ENCODE measurements at places on chromosomes 12 and 14.

DNA sequence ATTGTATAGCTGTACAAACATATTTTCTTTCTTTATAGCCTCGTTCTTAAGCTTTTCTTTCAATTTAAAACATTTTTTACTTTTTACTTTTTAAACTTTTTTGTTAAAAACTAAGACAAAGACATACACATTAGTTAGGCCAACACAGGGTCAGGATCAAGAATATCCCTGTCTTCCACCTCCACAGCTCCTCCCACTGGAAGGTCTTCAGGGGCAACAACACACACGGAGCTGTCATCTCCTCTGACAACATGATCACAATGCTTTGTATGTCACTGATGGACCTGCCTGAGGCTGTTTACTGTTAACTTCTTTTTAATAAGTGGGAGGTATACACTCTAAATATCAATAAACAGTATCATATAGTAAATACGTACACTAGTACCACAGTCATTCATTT lies 191.3 kb downstream of the SYT10 start:
- no peak for DNase-seq

DNA sequence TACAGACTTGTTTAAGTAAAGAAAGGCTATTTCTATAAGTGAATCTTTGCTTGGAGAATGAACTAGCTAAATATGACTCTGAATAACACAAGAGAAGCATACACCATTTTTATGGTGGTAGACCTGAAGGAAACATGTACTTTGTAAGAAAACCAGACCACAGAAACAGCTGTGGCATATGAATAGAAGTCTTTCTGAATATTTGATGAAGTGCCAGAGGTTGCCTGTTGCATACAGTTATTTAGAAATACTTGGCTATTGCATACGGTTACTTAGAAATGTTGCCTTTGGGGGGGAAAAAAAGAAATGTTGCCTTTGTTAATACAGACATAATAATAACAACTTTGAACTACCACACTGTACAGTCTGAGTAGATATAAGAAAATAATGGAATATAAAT lies 16.8 kb upstream of the LEMD3 start:
- peak; percentile 78 for DNase-seq

GRCh38 chr12:77324416-77324762 lies 259.0 kb upstream of the E2F7 start:
- DNase-seq, result no peak

DNA sequence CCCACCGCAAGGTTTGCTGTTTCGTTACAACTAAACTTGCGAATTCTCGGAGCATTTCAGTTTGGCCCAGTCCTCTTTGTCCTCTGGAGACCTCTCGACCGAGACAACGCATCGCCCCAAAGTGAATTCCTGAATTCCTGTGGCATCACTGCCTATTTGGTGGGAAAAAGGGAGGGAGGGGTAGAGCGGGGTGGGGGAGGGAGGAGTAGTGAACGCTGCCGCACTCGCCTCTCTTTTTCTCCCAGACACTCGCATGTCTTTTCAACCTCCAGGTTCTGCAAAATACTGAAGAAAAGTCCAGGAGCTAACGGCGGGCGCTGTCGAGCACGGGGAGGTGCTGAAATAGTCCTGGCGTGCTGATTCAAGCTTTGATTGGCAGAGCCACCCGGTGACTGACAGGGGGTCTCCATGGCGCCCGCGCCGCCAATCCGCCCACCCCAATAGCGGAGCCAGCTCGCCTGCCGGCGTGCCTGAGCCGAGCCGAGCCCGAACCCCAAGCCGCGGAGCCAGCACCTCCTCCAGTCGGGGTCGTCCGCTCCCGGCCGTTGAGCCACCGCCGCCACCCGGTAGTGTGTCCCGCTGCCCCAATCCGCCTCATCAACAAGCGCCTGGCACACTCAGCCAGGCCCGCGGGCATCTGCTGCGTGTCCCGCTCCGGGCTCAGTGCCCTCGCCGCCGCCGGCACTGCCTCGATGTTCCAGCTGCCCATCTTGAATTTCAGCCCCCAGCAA lies at the start of gene SIX6:
SIX6 (plus strand) TSS at position 440 of the 731 bp plus-strand sequence; CDS start at position 693, 253 bp downstream.
- DNase-seq, result peak; percentile 68

DNA sequence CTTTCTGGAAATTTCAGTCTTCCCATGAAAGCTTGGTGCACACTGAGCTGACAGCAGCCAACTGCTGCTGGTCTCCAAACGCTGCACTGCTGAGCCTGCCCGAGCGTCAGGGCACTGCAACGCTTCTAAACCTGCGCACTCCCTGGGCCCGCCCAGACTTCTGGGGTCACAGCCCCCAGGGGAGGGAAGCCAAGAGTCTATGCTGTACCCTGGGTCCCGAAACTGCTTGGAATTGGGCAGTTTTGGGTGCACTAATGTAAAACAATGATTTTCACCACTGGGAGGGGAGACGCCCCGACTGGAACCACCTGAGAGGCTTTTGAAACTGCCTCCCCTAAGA lies 32.0 kb downstream of the CCDC92 start:
- DNase-seq, result no peak

- no peak for DNase-seq
These were observed 29.1 kb downstream of the GABARAPL1 start for GRCh38 chr12:10241727-10242126.

DNA sequence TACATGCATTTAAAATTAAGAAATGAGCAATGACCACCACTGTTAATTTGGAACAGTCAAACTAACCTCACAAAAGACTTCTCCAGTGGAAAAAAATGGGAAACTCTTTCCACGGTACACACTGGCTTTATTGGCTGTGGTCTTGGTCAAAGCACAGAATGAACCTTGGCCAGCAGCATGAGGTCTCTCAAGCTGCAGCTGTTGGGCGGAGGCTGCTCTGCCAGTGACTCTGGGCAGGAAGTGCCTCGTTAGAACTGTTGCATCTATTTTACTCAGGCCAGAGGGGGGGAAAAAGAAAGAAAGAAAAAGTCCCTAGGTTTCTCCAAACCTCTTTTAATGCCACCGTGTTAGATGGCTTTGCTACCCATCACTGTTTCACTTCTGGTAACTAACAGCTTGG lies 279.8 kb upstream of the DIO2 start:
- peak; percentile 93 for DNase-seq

- no peak for DNase-seq
These were observed 3.1 kb upstream of the CCDC88C start for GRCh38 chr14:91420686-91421085.

DNA sequence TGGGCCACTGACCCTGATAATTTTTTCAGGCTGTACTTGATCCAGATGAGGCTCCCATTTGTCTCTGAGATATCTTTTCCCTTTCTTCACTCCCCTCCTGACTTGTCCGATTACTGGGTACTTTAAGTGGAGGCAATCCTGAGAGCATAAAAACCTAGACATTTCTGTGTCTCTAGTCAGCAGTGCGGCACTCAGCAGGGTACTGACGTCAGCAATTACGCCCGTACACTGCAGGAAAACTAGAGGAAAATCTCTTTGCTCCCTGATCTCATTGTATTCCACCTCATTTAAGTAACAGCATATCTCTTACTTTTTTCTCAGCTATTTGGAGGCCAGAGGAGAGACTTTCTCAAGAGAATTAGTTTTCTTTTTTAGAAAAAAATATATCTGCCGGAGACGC lies 315.5 kb upstream of the OR4E1 start:
- DNase-seq, result no peak

DNA sequence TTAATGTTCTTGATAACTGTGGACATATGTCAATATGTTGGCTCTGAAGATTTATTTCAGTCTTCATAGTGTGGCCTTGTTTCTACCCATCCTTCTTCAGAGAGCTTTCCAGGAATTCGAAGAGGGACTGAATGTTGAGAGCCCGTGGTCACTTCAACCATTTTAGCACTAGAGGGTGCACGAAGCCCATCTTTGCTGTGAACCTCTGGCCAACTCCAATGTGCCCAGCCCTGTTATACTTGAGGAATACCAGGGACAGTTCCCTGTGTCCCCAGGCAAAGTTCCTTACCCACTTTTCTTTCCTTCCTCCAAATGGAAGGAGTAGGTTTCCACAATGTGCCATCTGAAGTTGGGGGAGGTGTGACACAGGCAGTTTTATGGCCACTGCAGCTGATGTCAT lies 603.5 kb downstream of the RPL10L start:
- DNase-seq, result peak; percentile 9

DNA sequence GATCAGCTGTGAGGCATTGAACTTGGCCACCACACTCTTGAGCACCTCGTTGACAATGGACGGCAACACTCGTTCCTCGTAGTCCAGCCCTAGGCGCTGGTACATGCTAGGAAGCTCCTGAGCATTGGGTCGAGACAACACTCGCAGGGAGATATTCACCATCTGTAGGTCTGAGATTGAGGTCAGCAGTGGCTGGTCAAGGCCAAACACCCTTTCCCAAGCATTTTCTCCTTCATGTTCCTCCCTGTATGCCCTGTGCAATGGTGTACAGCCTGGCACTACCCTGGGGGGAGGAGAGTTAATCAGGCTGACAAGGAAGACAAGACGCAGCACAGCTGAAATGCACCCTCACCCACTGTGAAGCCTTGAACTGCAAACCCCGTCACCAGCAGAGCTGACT lies 2.0 kb downstream of the PHB2 start:
- no peak for DNase-seq

DNA sequence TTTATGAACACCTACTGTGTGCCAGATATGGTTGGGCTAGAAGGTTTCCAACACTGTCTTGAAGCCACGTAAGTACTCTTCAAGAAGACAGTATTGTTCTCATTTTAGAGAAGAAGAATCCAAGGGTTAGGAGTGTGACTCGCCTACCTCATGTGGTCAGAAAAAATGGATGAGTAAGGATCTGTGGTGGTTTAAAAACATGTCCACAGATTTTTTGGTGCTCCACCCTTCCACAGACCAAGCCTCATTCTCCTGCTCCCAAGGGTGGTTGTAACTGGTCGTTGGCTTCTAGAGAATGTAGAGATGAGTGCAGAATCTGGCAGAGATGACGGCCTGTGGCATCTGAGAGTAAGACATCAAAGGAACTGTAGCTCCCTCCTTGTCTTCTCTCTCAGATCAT lies 30.3 kb upstream of the TTC7B start:
- peak; percentile 90 for DNase-seq

GRCh38 chr12:88784166-88784565 lies 203.9 kb upstream of the KITLG start:
- no peak for DNase-seq

DNA sequence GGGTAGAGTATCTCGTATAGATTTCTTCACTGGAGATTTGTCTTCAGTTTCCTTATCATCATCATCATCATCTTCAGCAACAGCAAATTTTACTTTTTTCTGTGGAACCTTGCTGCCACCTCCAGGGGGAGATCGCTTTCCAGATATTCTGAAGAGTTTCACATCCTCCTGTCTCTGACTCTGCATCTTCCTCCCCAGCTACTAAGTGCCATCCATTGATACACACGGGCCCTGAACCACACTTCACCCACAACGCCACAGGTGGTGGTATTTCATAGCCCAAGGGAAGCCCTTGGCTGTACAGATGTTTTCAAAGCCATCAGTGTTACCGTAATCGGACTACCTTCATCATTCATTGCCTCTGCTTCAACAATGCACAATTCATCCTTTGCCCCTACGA lies 82.2 kb downstream of the PPP2R5C start:
- no peak for DNase-seq

DNA sequence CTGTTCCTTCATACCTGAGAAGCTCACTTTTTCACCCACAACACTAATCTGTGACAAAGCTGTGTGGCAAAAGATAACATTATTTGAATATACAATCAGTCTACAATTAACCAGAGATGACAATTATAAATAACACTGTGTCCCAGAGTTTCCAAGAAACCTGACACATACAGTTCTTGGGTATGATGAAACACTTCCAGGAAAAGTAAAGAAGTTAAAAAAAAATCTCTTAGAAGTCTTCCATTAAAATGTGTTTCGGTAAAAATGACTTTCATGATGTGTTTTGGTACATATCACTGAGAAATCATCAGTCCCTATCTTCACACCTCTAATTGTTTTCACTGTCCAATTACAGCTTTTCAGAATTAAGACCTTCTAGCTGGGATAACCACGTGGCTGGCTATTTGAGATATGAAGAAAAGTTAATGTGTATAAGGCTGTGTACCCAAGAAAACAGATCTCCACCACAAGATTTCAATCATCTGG lies 390.2 kb downstream of the SOX5 start:
- no peak for DNase-seq

DNA sequence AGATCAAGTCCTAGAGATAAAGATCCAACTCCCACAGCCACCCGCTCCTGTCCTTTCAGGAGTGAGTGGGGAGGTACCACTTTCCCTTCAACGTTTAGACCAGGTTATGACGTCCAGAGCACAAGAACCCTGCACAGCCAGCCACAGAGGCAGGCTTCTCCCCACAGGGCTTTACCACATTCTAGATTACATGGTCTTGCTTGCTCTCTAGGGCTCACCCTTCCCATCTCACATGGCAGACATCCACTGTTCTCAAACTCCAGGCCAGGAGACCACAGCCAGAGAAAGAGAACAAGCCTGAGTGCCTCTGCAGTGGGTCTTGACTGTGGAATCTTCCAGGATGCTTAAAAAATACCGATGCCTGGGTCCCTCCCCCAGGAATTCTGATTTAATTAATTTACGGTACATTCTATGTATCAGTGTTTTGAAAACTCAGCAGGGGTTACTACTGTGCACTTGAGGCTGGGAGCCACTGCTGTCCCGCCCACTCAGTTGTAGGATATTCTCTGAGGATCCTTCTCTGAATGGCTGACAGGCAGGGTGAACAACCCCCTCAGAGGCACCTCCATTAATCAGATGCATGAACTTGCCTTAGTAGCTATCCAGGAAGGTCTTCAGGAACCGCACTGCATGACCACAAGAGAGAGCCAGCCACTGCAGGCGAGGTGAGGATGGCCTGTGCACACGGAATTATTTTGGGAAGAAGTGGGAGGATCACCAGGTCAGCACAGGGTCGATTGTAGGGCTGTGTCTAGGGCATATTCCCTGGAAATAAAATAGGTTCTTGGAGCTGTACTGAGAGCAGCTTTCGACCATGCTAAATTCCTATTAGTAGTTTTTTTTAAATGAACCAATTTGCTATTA lies 21.5 kb upstream of the SOCS2 start:
- no peak for DNase-seq

DNA sequence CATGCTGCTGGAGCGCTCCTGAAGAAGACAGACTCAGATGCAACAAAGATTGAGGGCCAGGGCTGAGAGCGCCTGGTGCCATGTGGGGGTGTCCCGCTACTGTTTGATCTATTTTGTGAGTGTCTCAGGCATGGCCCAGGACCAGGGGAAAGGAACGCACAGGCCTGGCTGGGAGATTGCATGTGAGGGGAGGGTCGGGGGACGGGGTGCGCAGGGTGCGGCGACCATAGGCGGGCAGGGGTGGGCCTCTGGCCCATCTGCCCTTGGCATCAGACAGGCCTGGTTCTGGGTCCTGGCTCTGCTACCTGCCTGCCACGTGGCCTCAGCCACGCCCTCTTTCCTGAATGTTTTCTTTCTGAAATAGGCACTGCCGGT lies 47.5 kb downstream of the BEGAIN start:
- no peak for DNase-seq

GRCh38 chr12:62239571-62239970 lies 20.6 kb upstream of the USP15 start:
- no peak for DNase-seq

GRCh38 chr12:111276146-111276545 lies 92.7 kb downstream of the PHETA1 start:
- DNase-seq, result no peak
